NCI-H187 (cell line): ENCODE measurements at places on chromosomes 5 and 9.

- no peak for DNase-seq
These were observed 127.1 kb upstream of the GLRA1 start for GRCh38 chr5:152051499-152052454.

DNA sequence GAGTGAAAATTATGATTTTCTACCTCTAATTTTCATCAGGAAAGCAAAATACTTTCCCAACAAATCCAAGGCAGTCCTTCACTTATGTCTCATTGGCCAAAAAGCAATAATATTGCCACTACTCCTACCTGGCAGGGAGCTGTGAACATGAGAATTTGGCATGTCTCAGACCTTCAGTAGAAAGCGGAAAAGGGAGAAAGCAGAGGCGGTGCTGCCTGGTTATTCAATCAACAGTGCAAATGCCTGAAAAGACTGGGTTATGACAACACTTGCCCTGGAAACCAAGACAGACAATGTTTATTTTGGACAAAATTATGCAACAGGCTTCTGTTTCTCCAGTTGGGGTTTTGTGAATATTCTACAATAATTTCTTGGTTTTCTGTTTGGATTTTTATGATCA is 194.4 kb downstream of the TAF11L14 start:
- DNase-seq, result no peak

- no peak for DNase-seq
These were observed 20.3 kb upstream of the TMEM171 start for GRCh38 chr5:73100109-73100508.

- no peak for DNase-seq
These were observed 198.8 kb downstream of the PRELID2 start for GRCh38 chr5:145636371-145636770.

- DNase-seq, result no peak
These were observed 46.3 kb upstream of the CNTLN start for GRCh38 chr9:17088566-17088965.
